Tongue (tissue), 3 donors: ENCODE measurements at places on chromosomes 11 and 22. TPM values are rescaled to one million over a fixed set of nuclear protein-coding genes. Genes with fewer than 3 reads are reported as not detected.

The CBLIF gene
- not detected for total RNA-seq

DNA sequence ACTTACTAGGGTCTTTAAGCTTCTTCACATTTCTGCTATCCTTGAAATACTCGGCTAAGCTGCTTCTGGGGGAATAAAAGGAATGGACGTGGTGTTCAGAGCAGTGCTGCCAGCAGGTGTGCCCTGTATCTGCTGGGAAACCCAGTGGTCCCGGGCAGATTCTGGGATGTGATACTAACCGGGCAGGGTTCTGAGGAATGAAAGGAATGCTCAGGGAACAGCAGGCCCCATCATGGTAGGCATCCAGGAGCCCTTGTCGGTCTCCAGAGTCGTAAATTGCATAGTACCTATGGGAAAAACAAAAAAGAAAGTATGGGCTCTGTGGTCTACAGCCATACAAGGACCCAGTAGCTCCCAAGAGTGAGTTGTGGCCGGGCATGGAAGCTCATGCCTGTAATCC is 4.5 kb upstream of the TMEM223 start:
- DNase-seq, result no peak

The LRRN4CL gene
- 33.8 TPM for total RNA-seq

The OR51I1 gene
- total RNA-seq, result not detected
